ENCODE measurements at places on chromosomes 7 and 10.

- DNase-seq, result no peak
Observed at GRCh38 chr10:86200867-86201266, 165.7 kb downstream of the GRID1 start.

DNA sequence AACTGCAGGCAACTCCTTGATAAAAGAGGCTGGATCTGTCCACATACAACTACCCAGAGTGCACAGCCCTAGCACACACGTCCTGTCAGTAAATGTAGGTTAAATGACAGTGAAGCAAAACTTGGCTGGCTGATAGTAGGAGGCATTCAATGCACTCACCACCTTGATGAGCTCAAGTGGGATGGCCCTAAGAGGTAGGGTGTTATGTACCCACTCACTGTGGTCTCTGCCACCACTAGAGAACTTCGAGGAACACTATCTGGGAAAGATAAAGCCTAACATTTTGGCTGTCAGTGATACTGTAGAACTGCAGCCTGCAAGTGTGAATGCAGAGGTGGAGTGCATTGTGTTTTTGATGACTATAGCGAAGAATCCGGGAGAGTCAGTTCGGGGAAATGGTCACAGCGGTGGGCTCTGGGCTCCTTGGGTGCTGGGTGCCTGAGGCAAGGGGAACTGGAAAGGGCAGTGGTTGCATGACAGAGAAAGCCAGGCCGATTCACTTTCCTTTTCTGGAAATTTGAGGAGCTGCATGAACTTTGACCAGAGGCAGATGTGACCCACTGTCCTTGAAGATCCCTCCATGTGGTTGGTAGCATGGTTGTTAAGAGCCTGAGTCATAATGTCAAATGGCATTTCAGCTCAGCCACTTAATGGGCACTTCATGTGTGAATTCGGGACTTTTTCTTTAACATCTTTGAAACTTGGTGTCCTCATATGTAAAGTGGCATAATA lies 93.1 kb upstream of the ZPBP start:
- DNase-seq, result no peak

DNA sequence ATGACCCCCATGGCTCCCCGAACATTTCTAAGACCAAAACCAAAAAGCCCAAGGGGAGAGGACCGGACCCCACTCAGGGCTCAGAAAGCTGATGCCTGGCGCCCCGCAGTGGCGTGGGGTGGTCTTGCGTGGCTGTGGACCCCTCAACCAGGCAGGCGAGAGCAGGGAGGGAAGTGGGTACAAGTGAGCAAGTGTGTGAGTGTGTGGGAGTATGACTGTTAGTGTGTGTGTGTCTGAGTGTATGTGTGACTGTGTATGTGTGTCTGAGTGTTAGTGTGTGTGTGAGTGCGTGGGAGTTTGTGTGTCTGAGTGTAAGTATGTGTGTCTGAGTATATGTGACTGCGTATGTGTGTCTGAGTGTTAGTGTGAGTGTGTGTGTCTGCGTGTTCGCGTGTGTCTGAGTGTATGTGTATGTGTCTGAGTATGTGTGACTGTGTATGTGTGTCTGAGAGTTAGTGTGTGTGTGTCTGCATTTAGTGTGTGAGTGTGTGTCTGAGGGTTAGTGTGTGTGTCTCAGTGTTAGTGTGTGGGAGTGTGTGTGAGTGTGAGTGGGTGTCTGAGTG lies 34.0 kb upstream of the INSIG1 start:
- no peak for DNase-seq

GRCh38 chr7:106723398-106723797 lies 62.4 kb upstream of the CCDC71L start:
- no peak for DNase-seq

DNA sequence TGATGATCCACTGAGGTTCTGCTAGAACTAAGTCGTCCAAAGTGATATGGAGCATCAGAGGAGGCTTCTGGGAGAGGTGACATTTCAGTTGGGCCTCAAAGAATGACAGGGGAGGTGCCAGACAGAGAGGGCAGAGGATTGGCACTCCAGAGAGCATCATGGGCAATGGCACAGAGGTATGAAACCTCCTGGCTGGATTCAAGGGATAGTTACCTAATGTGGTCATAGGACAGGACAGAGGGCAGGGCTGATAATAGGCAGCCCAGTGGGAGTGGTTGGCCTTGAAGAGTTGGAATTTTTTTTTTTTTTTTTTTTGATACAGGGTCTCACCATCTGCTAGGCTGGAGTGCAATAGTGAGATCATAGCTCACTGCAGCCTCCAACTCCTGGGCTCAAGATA lies 7.6 kb downstream of the SRRM3 start:
- no peak for DNase-seq

DNA sequence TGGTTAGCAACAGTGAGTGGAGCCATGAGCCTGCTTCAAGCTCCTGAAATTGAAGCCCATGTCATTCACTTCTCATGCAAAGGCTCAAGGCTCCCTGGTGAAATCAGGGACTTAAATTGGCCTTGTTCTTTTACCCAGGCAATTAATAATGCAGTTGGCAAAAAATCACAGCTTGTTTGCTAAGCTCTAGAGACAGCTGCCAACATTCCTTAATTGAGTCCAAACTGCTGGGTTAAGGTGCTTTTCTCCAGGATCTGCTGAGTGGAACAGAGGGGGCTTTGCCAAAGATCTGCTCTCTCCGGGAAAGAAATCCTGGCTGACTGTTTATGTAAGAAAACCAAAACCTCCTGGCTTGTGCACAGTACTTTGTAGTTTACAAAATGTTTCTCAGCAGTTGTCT lies 257.6 kb upstream of the GHITM start:
- DNase-seq, result no peak

GRCh38 chr10:3292636-3293035 lies 120.1 kb upstream of the PITRM1 start:
- no peak for DNase-seq

DNA sequence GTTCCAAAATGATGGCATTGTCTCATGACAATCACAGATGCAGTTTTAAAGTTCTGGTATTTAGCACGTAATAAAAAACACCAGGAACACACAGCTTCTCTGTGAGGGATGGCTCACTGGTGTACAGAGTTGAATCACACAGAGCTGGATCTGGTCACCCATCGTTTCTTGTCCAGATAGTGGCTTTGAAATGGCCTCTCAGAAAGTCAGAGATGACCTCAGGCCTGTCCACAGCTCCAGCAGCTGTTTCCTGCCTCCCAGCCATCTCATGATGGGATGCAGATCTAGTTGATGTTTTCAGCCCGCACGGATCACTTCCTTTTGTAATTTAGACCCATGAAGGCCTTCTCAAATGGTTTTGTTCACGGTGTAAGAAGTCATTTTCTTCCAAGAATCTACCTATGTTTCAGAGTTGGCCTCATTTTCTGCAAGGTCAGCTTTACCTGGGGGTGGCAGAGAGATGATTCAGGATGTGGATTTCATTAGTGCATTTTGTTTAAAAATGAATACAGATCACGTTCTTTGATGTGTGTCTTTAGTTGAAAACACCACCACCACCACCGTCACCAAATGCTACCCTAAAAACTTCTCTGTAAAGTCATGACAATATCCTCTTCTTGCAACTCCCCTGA lies 166.2 kb downstream of the SNX10 start:
- no peak for DNase-seq

DNA sequence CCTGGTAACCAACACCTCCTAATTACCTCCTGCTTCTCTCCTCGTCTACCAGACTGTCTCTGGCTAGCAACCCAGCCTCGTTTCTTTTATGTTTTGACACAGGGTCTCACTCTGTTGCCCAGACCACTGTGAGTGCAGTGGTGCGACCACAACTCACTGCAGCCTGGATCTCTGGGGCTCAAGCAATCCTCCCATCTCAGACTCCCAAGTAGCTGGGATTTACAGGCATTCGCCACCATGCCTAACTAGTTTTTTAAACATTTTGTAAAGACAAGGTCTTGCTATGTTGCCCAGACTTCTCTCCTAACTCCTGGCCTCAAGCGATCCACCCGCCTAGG lies 10.2 kb downstream of the TNRC18 start:
- DNase-seq, result no peak

GRCh38 chr7:43443381-43443780 lies 139.5 kb upstream of the STK17A start:
- DNase-seq, result no peak

- DNase-seq, result no peak
Observed at GRCh38 chr10:3928078-3928477, 143.1 kb upstream of the KLF6 start.

DNA sequence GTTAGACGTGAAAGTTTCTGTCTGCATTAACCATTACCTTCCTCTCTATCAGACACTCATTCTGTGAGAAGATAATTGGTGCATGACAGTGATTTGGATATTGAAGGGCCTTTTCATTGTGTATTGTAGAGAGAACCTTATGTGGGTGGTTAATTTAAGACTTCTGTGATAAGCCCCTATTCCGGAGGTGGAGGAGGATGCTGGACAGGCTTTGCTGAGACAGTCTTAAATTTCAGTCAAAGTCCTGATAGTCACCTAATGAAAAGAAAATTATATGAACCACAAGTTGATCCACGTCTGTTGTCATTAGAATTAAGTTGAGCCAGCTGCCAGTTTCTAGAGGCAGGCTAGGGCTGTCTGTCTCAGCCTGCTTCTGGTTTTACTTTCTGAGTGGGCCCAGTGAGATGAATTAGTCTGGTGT lies 62.9 kb downstream of the CELF2 start:
- no peak for DNase-seq

DNA sequence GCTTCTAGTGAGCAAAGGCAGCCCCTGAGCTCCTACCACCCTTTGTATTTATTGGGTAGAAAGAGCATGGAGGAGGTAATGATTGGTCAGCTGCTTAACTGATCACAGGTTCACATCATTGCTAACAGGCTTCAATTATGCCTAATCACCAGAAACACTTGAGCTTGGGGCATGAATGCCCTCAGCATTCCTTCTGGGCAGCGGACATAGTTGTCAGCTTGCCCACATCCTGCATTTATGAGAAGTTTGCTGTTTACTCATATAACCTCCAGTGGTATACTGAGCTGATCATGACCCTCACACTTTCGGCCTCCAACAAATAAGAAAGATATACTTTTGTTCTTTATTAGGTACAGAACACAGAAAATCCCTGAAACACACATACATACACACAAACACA lies 140.3 kb upstream of the ODAD2 start:
- DNase-seq, result no peak

GRCh38 chr10:61961278-61961677 lies 59.8 kb downstream of the ARID5B start:
- DNase-seq, result no peak

- no peak for DNase-seq
Observed at GRCh38 chr10:27723436-27723835, 22.2 kb downstream of the MKX start.

GRCh38 chr10:97939446-97939990 lies 89.9 kb downstream of the GOLGA7B start:
- no peak for DNase-seq

DNA sequence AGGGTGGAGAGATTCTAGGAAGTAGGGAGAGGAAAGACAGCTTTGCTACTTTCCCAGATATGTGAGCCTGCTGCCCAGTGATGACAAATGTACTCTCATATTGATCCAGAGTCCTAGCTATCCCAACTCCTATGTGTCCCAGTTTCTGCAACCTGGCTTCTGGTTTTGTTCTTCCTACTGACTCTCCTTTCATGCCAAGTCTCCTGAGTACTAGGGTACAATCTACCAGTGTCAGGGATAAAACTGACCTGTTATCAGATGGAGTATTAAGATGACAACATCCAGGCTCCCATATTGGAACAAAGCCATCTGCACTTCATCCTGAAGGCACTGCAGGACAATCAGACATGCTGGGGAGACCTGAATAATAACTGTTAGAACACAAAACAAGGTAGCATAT lies 233.7 kb upstream of the PHYHIPL start:
- no peak for DNase-seq

DNA sequence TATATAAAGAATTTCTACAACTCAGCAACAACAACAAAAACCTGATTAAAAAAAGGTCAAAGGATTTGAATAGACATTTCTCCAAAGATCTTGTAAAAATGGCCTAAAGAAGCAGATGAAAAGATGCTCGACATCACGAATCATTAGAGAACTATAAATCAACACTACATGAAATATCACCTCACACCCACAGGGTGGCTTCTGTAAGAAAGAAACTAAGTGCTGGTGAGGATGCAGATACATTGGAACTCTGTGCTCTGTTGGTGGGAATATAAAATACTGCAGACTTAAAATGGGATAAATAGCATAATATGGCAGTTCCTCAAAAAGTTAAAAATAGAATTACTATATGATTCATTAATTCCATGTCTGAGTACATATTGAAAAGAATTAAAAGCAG lies 38.3 kb upstream of the CDCA7L start:
- DNase-seq, result no peak

GRCh38 chr7:28458732-28459131 lies 46.4 kb downstream of the CREB5 start:
- DNase-seq, result no peak

DNA sequence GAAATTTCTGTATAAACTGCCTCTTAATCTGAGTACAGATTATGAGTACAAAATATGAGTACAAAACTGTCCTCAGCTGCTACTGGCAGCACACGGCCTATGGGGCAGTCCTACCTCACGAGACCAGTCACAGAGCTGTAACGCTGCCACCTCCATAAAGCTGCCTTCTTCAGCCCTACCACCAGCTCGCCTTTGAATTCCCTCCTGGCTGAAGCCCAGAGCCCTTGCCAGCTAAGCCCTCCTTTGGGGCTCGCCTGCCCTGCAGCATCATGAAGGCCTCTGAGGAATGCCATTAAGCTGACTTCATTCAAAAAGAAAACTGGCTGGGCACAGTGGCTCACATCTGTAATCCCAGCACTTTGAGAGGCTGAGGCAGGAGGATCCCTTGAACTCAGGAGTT lies 180.0 kb upstream of the SH2B2 start:
- DNase-seq, result no peak

DNA sequence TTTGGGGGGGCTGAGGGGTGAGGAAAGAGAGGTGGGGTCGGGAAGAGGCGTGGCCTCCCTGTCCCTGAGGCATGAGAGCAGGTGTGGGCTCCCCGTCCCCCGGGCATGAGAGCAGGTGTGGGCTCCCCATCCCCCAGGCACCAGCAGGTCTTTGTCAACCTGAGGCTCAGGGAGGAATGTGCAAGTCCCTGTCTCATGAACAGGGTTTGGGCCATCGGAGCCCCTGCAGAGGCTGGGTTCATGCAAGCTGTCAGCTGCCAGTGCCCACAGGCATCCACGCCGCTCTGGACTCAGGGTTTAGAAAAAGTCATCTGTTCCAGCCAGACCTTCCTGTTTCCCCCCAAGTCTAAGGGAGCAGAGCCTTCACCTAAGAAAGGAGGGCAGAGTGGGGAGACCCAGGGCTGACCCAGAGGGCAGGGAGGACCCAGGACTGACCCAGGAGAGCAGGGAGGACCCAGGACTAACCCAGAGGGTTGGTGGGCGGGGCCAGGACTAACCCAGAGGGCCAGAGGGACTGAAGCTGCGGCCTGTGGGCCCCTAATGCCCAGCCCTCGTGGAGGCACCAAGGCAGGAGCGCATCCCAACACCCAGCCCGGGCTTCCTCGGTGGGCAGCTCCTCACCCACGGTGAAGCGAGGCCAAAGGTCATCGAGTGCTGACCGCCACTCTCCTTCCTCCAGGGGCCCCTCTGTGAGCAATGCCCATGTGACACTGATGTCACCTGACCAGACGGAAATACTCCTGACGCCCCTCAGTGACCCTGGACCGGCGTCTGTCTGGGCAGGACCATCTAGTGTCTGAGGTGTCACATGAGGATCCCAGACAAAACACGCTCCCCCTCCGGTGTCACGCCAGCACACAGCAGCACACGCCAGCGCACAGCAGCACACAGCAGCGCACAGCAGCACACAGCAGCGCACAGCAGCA lies 28.9 kb upstream of the GPR146 start:
- DNase-seq, result no peak
